Heart left ventricle (tissue), 16 donors: ENCODE measurements at places on chromosomes 4 and X. TPM values are rescaled to one million over a fixed set of nuclear protein-coding genes. Genes with fewer than 3 reads are reported as not detected.

DNA sequence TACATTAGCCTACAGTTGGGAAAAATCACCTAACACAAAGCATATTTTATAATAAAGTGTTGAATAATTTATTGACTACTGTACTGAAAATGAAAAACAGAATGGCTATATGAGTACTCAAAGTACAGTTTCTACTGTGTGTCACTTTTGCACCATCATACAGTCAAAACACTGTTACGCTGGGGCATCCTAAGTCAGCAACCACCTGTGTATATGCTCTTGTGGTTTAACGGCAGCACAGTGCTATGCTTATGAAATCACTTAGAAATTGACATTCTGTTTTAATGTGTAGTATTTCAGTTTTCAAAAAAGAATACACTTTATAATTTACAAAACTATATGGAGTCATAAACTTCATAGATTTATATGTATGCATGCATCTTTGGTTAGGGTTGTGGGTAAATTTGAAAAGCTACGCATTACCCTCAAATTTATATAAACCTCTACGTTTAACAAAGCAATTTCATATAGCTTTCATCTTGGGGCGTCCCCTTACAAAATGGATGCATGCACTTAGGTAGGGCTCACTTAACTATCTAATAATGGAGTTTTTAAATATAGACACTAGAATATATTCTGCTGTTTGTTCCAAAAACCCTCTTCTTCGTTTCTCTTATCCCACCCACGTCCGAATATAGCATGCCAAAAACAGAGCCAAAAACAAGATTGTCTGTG lies 690 bp upstream of the NEIL3 start:
- DNase-seq: no peak

PRR32 gene
- polyA plus RNA-seq: not detected

DNA sequence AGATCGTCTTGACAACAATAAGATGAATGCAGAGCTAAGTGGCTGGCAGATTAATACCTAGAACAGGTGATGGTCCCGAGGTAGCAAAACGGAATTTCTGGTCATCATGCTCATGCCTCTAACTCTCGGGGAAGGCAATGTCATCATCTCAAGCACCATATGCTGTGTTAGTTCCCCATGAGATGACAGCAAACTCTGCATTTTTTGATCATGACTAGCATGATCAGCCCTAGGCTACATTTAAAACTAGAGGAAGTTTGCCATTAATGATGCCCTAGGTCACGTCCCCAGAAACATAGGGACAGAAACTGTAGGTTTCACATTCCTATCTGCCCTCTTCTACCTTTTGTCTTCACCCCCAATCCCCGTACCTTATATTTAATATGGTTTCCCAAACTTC lies 11.6 kb downstream of the LPAR4 start:
- no peak for DNase-seq

- no peak for DNase-seq
Observed at GRCh38 chr4:99968330-99968729, 18.3 kb upstream of the H2AZ1 start.

GRCh38 chrX:48468693-48469691 lies 1.1 kb downstream of the SLC38A5 start:
- no peak for DNase-seq

- DNase-seq: no peak
Observed at GRCh38 chr4:144399927-144400326, 246.0 kb upstream of the HHIP start.

ADAM29 gene
- not detected for polyA plus RNA-seq

- no peak for DNase-seq
Observed at GRCh38 chr4:90503677-90504076, 376.5 kb downstream of the CCSER1 start.

GRCh38 chrX:151396042-151396824 lies 773 bp upstream of the VMA21 start:
- peak; percentile 24 for DNase-seq

DNA sequence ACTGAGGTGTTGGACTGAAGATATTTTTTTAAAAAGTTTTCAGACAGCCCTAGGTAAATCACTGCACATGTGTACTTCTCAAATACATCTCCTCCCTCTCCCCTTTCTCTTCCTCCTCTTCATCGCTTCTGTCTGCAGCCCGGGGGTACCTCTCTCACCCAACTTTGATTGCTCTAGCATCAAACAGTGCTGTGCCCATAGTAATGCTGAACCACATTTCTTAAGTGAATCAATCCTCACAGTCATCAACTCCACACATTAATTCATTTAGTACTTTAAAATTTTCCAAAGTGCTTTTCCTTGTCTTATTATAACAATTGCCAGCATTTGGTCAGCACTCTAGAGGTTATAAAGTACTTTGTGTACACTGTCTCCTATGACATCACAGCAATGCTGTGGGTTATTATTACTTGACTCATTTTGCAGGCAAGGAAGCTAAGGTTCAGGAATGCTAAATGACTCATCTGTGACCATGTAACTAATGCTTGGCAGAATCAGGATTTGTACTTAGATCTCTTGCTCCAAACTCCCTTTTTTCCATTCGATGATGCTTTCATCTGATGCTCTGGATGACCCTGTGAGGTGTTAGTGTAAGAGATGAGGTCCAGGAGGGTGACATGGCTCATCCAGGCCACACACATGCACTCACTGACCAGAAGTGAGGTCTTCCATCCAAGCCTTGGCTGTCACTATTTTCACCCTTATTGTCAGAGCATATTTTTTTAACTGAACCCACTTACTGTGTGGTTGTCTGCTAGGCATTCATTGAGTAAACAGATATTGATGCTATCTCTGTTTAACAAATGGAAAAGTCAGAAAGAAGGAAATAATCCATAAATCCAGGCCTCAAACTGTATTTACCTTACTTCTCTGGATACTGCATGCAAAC lies 58.8 kb downstream of the RHOH start:
- no peak for DNase-seq

OFD1 gene
- polyA plus RNA-seq: 15.8 TPM

DNA sequence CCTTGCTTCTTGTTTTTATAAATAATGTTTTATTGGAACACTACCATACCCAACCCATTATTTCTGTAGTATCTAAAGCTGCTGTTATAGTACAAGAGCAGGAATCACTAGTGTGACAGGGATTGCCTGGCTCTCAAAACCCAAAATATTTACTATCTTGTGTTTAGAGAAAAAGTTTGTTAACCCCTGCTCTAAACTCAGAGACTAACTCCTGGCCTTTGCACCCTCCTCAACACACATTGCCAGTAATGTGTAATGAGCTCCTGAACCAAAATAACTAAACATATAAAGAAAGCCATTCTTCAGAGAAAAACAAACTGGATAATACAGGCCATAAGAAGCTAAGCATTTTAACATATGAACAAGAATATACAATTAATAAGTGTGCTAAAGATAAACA lies 8.2 kb upstream of the FAT4 start:
- no peak for DNase-seq

DNA sequence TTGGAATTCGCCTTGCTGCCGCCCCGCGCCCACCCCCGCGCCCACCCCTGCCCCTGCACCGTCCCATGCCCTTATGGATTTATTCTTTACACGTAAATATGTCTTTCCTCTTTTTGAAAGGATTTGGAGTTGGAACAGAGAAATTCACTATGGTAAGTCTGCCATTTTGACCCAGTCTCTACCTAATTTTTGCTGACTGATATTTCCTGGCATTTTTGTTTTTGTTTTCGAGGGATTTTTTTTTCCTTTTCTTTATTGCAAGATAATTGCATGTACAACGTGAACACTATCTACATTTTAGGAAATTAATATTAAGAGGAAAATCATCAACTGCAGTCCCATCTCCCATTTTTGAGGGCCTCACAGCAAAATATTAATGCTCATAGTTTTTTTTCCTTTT lies 468 bp upstream of the SPIN2B start:
- no peak for DNase-seq

ACE2 gene
- 5.0 TPM for polyA plus RNA-seq

FAM149A gene
- polyA plus RNA-seq: 1.6 TPM

- no peak for DNase-seq
Observed at GRCh38 chrX:149799095-149799714, 17.5 kb downstream of the MAGEA9 start.

GRCh38 chr4:88995874-88996273 lies 61.1 kb downstream of the FAM13A start:
- no peak for DNase-seq

DNA sequence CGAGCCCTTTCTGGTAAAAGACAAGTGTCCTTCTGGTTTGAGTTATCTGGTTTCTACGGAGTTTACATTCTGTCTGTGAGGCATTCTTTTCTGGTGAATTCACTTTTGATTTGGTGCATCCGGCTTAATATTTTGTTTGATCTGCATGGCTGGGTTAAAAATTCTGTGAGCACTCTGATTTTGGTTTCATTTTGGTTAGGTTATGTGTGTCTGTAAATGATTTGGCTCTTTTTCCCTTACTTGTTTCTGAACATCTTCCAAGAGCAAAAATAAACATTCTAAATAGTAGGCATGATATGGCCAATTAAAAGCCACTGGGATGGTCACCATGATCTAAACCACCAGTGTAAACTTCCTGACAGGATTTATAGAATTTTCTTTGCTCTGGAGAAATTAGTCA lies 85.7 kb upstream of the PTPN13 start:
- DNase-seq: no peak

HAUS7 gene
- polyA plus RNA-seq: 25.8 TPM

ZFP42 gene
- polyA plus RNA-seq: not detected

MMRN1 gene
- 1.6 TPM for polyA plus RNA-seq

GRCh38 chr4:73988061-73988460 lies at the start of gene PPBP:
Gene PPBP, minus strand, starts transcription at chr4:73988190. Its CDS starts 87 bp downstream, at chr4:73988103.
- no peak for DNase-seq

GRCh38 chr4:111775556-111776297 lies 369.5 kb upstream of the FAM241A start:
- no peak for DNase-seq

DNA sequence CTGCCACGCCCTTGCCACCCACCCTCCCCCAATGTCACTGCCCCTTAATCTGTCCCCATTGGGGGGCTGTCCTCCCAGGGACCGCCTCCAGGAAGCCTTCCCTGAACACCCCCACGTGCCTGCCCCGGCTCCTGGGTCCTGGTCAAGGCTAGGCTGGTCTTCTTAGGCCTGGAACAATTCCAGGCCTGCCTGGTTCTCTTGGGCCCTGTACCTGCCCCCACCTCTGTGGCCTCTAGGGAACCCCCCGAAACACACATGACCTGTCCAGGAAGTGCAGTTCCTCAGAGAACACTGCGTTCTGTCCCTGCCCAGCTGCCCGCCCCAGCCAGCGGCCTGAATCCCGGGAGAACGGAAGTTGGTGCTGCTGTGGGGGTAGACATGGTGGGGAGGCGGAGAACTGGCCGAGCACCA lies 5.1 kb downstream of the MXD4 start:
- DNase-seq: peak; percentile 50

DNAAF6 gene
- not detected for polyA plus RNA-seq

- DNase-seq: no peak
Observed at GRCh38 chr4:53608649-53609048, 17.4 kb upstream of the LNX1 start.

GRCh38 chr4:66741081-66741480 lies 804.2 kb downstream of the CENPC start:
- no peak for DNase-seq

DNA sequence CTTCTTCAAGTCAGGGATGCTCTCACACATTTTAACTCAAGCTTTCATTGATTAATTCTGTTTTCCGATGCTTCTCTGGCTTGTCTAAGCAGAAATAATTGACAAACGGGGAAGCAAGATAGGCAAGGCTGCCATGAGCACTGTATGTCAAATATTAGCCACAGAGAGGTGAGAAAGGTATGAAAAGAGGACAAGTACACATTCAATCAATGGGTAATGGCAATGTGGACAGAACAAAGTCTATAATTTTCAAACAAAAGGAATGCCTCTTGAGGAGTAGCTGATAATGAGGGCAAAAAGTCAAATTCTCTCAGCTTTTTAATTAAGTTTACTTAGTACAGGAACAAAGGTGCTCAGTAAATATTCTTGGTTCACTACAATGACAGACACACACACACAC lies 19.6 kb downstream of the COX7B2 start:
- DNase-seq: no peak

TRMT10A gene
- 1.8 TPM for polyA plus RNA-seq

- no peak for DNase-seq
Observed at GRCh38 chr4:4631150-4631549, 89.3 kb upstream of the STX18 start.

GRCh38 chrX:46255046-46255445 lies 290.2 kb downstream of the ZNF674 start:
- DNase-seq: no peak

ELF4 gene
- polyA plus RNA-seq: 1.3 TPM

- no peak for DNase-seq
Observed at GRCh38 chrX:131977619-131978018, 45.5 kb upstream of the STK26 start.
